ENCODE measurements at places on chromosomes 5 and 9. TPM values are rescaled to one million over a fixed set of nuclear protein-coding genes. Genes with fewer than 3 reads are reported as not detected.

GRCh38 chr5:142782976-142783530 lies 12.9 kb downstream of the ARHGAP26 start:
- DNase-seq: no peak

The PSD2 gene
- not detected for total RNA-seq

DNA sequence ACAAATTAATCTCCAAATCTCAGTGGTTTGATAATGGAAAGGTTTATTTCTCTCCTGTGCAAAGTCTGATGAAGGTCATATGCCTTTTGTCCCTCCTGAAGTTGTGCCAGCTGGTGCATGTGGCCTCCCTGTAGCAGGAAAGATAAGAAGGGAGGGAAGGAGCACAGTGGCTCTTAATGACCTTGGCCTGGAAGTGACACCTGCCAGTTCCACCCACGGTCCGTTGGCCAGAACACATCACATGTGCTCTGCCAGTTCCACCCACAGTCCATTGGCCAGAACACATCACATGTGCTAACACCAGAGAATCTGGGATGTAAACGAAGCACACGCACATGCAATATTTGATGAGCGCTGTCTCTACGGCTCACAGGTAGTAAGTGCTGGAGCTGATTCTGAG lies 130.9 kb downstream of the DOCK2 start:
- DNase-seq: no peak

The TLR4 gene
- 6.6 TPM for total RNA-seq

DNA sequence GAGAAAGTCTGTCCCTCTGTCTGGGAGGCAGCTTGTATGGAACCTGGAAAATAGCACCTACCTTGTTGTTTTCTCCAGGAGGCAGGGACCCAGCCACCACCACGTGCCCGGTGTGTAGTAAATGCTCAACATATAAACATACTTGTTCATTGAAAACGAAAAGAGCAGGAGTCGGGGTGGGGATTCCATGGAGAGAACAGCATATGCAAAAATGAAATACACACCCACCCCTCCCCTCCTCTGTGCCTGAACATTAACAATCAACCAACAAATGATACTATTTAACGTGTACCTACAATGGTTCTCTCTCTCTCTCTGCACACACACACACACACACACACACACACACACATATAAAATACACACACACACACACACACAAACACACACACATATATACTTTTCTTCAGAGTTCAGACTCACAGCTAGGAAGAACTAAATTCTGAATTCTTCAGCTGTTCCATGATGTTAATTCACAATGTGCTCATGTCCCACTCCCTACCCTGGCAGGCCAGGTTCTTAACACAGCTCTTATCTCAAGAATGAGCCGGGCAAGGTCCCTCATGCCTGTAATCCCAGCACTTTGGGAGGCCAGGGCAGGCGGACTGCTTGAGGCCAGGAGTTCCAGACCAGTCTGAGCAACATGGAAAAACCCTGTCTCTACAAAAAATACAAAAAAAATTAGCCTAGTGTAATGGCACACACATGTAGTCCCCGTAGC lies 16.3 kb upstream of the DENND1A start:
- DNase-seq: no peak

GRCh38 chr9:83620841-83621636 lies 1.9 kb upstream of the IDNK start:
- DNase-seq: peak; percentile 41

DNA sequence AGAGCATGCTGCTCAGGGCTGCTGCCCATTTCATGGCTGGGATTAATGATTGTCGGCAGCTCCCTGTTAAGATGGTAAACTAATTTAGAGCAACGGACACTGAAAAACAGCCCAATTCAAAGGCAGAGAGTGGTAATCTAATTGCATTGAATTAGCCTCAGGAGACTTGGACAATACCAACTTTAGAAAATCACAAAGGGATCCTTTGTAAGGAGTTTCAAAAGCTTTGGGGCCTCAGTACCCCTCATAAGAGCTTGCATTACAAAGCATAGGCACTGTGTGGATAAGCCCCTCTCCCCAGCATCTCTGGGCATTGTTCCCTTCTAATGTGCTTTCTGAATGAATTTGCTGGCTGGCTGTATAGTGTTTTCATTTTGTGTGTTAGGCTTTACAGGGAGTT lies 6.7 kb downstream of the GLRA1 start:
- DNase-seq: no peak

GRCh38 chr5:126521130-126521529 lies 73.9 kb downstream of the ALDH7A1 start:
- no peak for DNase-seq

The WDR38 gene
- not detected for total RNA-seq
